PC-9 (cell line): ENCODE measurements at places on chromosomes 16 and 17. TPM values are rescaled to one million over a fixed set of nuclear protein-coding genes. Genes with fewer than 3 reads are reported as not detected.

DNA sequence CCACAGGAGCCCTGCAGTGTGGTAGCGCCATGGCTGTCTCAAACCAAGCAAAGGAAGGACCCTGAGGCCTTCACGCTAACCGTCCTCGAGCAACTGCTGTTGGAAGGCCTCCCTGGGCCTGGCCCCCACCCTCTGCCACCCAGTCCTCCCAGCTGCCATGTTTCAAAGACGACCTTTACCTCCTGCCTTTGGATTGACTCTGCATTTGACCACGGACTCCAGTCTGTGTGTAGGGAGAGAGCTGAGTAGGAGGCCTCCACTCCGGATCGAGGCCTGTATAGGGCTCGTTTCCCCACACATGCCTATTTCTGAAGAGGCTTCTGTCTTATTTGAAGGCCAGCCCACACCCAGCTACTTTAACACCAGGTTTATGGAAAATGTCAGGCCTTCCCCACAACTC, 24.3 kb downstream of the PLCD3 start:
- H3K4me1 ChIP-seq: no peaks in the 10 kb centered on the region
- H3K27me3 ChIP-seq: no peaks in the 10 kb centered on the region
- H3K36me3 ChIP-seq: peaks cover 8% of the 10 kb centered on the region; the same call in 1 of the 2 replicates
- DNase-seq: no peak
- no peak overlapping the region for H3K27ac ChIP-seq
- H3K4me3 ChIP-seq: no peak overlapping the region

The FNDC8 gene
- total RNA-seq: not detected in 2 replicates

The ITGB3 gene
- 0.31 and 0.50 TPM in 2 replicates for total RNA-seq

- no peak overlapping the region for H3K4me3 ChIP-seq
- H3K27ac ChIP-seq: no peak overlapping the region
- no peaks in the 10 kb centered on the region for H3K36me3 ChIP-seq
- peaks cover 9% of the 10 kb centered on the region; the same call in 1 of the 2 replicates for H3K4me1 ChIP-seq
- H3K27me3 ChIP-seq: no peaks in the 10 kb centered on the region
Measured at GRCh38 chr17:35116845-35117244, 2.8 kb downstream of the RAD51D start.

The ARHGDIG gene
- not detected in 2 replicates for total RNA-seq

The C1QTNF8 gene
- not detected in 2 replicates for total RNA-seq

The SGSH gene
- 28.4 and 45.4 TPM in 2 replicates for total RNA-seq

- H3K27ac ChIP-seq: peak within 1 kb of the TSS; percentile 97
- H3K27me3 ChIP-seq: no peaks in the 10 kb centered on the region
- H3K36me3 ChIP-seq: peaks cover 11% of the 10 kb centered on the region
- H3K4me3 ChIP-seq: peak within 1 kb of the TSS; percentile 76
Measured at GRCh38 chr16:3020247-3020603, at the start of gene TNFRSF12A. TNFRSF12A (plus strand) TSS chr16:3020368; CDS start chr16:3020398, 30 bp downstream.

The LGALS9B gene
- total RNA-seq: 6.5 and 9.8 TPM in 2 replicates

- no peaks in the 10 kb centered on the region for H3K36me3 ChIP-seq
- no peak overlapping the region for H3K4me3 ChIP-seq
- no peaks in the 10 kb centered on the region for H3K27me3 ChIP-seq
- H3K4me1 ChIP-seq: peaks cover 15% of the 10 kb centered on the region
- H3K27ac ChIP-seq: no peak overlapping the region
- DNase-seq: no peak
Measured at GRCh38 chr17:50527155-50527762, 5.3 kb upstream of the EPN3 start.

DNA sequence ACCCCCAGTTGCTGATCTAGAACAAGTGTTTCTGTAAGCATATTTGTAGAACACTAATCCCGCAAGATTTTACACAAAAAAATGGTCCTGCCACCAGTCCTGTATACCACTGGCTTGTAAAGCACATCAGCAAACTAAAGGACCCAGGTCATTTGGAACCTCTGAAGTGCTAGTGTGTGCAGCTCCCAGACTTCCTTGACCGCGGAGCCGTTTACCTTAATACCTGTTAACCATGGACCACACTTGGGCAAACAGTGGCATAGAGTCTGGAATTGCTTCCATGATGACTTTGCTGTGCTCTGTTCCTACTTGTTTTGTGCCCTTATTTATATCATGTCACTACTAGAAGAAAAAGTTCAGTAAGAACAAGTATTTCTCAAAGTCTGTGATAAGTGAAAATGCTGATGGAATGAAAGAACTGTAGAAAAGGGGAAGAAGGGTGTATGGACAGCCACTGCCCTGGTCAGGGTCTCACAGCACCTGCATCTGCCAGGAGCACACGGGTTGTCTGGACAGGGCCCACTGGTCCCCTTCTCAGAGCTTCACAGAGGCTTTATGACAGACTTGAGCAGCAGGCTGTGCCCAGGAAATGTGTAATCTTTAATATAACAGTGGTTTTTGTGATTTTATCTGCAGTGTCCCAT, 29.3 kb downstream of the ALDH3A2 start:
- H3K36me3 ChIP-seq: peaks cover 59% of the 10 kb centered on the region
- no peak overlapping the region for H3K27ac ChIP-seq
- no peak overlapping the region for H3K4me3 ChIP-seq
- peaks cover 27% of the 10 kb centered on the region for H3K4me1 ChIP-seq
- no peaks in the 10 kb centered on the region for H3K27me3 ChIP-seq

GRCh38 chr16:12158428-12158827, 181.9 kb downstream of the SNX29 start:
- H3K27me3 ChIP-seq: no peaks in the 10 kb centered on the region
- no peaks in the 10 kb centered on the region for H3K36me3 ChIP-seq
- no peak overlapping the region for H3K4me3 ChIP-seq
- no peak for DNase-seq
- peaks cover 9% of the 10 kb centered on the region; the same call in 1 of the 2 replicates for H3K4me1 ChIP-seq

GRCh38 chr17:57915544-57915943, 39.7 kb downstream of the CUEDC1 start:
- peaks cover 54% of the 10 kb centered on the region for H3K4me1 ChIP-seq

DNA sequence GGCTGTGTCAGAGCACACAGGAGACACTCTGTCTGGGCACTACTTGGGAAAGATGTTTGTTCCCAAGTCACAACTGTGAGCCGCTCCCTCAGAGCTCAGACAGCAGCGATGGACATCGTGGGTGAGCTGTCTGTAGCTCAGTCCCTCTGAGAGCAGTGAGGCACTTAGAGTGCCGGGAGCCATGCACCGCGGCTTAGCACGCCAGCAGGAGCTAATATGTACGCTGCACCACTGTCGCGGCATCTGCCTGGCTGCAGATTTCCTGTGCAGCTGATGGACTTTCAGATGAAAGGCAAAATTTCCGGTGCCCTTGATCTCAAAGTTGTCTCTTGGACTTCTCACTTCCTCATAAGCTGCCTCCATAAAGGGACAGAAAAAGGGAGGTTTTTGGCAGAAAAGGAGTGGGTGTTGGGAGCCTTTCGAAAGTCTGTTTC, 92.8 kb upstream of the ZNF469 start:
- H3K4me3 ChIP-seq: no peak overlapping the region
- H3K27ac ChIP-seq: no peak overlapping the region
- H3K36me3 ChIP-seq: no peaks in the 10 kb centered on the region
- no peaks in the 10 kb centered on the region for H3K27me3 ChIP-seq
- DNase-seq: no peak

GRCh38 chr17:57622683-57623433, 122.2 kb downstream of the CCDC182 start:
- H3K4me1 ChIP-seq: no peaks in the 10 kb centered on the region
- no peak overlapping the region for H3K27ac ChIP-seq
- no peaks in the 10 kb centered on the region for H3K36me3 ChIP-seq

The DRG2 gene
- 62.4 and 66.9 TPM in 2 replicates for total RNA-seq

GRCh38 chr17:16048811-16049449, 49.3 kb downstream of the TTC19 start:
- DNase-seq: no peak
- no peak overlapping the region for H3K4me3 ChIP-seq
- no peak overlapping the region for H3K27ac ChIP-seq
- H3K4me1 ChIP-seq: no peaks in the 10 kb centered on the region
- no peaks in the 10 kb centered on the region for H3K27me3 ChIP-seq
- peaks cover 5% of the 10 kb centered on the region; the same call in 1 of the 2 replicates for H3K36me3 ChIP-seq

DNA sequence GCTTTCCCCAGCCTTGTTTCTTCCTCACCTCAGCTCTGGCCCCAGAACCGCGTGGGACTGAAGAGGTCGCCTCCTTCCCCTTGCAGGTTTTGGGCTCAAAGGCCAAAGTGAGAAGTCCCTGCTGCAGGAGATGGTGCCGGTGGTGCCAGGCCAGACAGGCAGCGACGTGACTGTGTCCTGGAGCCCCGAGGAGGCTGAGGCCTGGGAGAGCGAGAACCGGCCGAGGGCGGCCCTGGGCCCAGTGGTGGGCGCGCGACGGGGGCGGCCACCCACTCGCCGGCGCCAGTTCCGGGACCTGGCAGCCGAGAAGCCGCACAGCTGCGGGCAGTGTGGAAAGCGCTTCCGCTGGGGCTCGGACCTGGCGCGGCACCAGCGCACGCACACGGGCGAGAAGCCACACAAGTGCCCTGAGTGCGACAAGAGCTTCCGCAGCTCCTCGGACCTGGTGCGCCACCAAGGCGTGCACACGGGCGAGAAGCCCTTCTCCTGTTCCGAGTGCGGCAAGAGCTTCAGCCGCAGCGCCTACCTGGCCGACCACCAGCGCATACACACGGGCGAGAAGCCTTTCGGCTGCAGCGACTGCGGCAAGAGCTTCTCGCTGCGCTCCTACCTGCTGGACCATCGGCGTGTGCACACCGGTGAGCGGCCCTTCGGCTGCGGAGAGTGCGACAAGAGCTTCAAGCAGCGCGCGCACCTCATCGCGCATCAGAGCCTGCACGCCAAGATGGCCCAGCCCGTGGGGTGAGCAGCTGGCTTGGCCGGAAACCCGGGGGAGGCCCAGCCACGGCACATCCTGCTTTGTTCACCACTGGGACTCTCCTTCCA, 6.0 kb downstream of the ZNF213 start:
- H3K36me3 ChIP-seq: no peaks in the 10 kb centered on the region
- peaks cover 9% of the 10 kb centered on the region; the same call in 1 of the 2 replicates for H3K4me1 ChIP-seq
- H3K27me3 ChIP-seq: no peaks in the 10 kb centered on the region
- H3K4me3 ChIP-seq: no peak overlapping the region
- no peak overlapping the region for H3K27ac ChIP-seq

DNA sequence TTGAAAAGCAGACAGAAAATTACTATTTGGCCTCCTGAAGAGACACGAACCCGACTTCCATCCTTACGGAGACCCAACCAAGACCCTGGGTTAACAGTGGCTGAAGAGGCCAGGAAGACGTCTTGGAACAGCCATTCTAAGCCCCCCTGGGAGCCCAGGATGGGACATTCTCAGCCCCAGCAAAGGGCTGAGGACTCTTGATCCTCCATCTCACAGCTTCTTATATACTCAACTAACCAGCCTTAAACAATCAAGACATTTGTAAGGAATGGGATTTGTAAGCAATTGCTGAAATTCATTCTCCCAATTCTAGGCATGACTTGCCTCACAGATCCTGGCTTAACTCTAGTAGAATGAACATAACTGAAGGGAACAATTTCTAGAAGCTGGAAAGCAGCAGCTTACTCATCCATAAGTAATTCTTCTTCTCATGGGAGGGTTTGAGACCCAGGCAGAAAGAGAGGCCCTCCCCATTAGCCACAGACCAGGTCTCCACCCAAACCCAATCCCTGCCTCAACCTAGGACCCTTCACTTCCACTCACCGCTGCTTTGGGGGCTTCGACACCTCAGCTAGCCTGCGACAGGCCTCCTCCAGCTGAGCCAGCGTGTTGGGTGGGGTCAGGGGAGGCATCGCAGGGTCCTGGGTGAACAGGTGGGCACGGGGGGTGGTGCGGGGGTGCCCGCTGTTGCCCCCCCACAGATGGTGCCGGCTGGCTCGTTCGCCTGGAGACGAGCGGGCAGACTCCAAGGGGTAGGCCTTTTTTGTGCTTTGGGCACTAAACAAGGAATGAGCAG, 25.5 kb downstream of the AXIN2 start:
- no peak overlapping the region for H3K27ac ChIP-seq
- no peaks in the 10 kb centered on the region for H3K27me3 ChIP-seq
- no peak overlapping the region for H3K4me3 ChIP-seq
- DNase-seq: no peak
- peaks cover 18% of the 10 kb centered on the region for H3K4me1 ChIP-seq

DNA sequence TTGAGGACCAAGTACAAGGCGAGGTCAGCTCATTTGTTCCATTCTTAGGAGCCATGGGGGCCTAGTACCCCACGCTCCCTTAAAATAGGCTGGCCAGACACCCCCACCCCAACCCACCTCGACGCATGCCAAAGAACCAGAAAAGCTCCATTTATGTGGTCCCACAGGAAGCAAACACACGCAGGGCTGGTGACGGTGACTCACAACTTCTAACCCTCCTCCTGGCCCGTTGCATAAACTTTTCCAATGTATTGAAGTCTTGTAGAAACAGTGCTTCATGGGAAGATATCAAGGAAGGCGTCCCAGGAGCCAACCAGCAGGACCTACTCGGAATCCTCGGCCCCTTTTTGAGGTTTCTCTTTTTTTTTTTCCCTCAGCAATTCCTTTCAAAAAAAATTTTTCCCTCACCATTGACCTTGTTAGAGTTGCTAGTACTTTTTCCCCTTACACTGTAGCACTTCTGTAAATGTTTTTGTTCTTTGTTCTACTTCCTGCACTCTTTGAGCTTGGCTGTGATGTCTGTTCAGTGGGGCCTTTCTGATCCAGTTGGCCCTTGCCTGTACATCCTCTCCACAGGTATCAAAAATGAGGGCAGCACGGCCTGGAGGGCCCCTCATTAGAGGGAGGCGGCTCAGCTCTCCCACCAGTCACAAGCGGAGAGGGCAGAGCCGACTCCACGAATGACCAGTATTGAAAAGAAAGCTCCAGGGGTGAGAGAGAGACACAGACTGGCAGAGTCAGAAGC, 208.3 kb downstream of the RGS9 start:
- no peak overlapping the region for H3K4me3 ChIP-seq
- H3K27ac ChIP-seq: no peak overlapping the region
- no peak for DNase-seq
- H3K36me3 ChIP-seq: no peaks in the 10 kb centered on the region
- H3K4me1 ChIP-seq: no peaks in the 10 kb centered on the region

DNA sequence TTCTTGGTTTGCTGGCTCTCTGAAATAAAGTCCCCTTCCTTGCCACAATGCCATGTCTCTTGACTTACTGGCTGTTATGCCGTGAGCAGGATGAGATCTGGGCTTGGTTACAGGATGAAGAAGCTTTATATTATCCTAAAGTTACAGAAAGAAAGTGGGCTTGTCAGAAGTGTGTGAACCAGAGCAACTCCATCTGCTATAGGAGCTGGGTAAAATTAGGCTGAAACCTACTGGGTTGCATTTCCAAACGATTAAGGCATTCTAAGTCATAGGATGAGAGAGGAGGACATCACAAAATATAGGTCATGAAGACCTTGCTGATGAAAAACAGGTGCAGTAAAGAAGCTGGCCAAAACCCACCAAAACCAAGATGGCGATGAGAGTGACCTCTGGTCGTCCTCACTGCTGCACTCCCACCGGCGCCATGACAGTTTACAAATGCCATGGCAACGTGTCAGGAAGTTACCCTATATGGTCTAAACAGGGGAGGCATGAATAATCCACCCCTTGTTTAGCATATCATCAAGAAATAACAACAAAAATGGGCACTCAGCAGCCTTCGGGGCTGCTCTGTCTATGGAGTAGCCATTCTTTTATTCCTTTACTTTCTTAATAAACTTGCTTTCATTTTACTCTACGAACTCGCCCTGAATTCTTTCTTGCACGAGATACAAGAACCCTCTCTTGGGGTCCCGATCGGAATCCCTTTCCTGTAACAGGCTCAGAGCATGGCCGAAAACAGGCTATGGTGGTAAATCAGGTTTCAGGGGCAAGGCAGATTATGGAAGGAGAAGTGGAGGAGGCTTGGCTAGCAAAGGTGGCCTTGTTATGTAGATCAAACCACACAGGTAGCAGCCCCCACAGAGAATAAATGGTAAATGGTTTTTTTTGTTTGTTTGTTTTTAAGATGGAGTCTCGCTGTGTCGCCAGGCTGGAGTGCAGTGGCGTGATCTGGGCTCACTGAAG, 81.3 kb upstream of the C16orf82 start:
- no peak for DNase-seq
- H3K36me3 ChIP-seq: no peaks in the 10 kb centered on the region
- H3K4me3 ChIP-seq: no peak overlapping the region
- H3K27me3 ChIP-seq: peaks cover 44% of the 10 kb centered on the region

The DNAI2 gene
- total RNA-seq: not detected in 2 replicates
